ENCODE measurements at places on chromosomes 3 and 15.

DNA sequence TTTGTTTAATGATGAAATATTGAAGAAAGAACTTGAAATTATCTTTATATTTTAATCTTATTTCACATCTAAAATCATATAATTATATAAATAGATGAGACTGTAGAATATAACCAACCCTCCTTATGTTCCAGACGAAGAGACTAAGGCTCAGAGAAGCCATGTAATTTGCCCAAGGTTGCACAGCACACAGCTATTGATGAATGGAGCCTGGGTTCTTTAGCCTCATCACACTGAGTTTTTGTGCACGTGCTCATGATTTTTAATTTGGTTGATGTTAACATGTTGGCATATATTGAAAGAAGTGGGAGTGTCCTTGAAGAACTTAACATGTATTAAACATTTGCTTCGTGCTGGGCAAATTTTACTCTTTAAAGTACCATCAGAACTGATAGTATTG, 151.6 kb downstream of the FNDC3B start:
- DNase-seq: no peak

- peak; percentile 54 for DNase-seq
Measured at GRCh38 chr3:187743195-187744141, 1.8 kb downstream of the BCL6 start.

GRCh38 chr3:178618896-178619295, 82.7 kb downstream of the KCNMB2 start:
- DNase-seq: no peak

- DNase-seq: no peak
Measured at GRCh38 chr3:136670166-136670565, 82.0 kb downstream of the STAG1 start.

DNA sequence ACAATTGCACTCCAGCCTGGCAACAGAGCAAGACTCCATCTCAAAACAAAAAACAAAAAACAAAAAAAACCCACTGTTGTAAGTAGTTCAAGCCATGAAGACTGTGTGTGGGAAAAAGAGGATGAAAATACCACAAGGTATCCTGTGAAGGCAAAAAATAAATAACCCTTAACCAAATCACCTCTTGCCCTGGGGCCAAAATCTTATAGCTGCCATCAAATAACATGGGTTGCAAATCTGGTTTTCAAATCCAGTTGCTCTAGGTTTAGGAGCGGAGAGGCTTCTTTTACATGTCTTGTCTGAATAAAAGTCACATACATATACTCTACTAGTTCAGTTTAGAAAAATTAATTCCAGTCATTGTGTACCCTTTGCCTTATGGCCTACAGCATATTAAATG, 87.0 kb upstream of the STT3B start:
- DNase-seq: no peak
